ENCODE measurements at places on chromosomes 1 and 21.

- DNase-seq: no peak
Measured at GRCh38 chr1:209791920-209792319, 7.6 kb upstream of the C1orf74 start.

DNA sequence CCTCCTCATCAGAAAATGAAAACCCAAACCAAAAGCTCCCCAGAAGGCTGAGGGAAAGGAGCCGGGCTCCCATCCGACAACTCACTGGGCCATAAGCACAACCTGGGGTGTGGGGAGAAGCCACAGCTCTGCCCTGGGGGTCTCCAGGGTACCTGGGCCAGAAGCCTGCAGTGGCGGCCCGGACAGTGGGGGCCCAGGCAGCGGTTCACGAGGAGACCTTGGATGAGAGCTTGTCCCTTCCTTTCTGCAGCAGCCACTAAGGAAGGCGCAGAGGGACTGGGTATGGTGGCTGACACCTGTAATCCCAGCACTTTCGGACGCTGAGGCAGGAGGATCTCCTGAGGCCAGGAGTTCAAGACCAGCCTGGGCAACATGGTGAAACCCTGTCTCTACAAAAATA, 17.5 kb upstream of the TRAPPC10 start:
- DNase-seq: no peak

- DNase-seq: no peak
Measured at GRCh38 chr21:44449473-44450363, 5.6 kb upstream of the LRRC3 start.

GRCh38 chr1:111909030-111909429, 80.4 kb downstream of the KCND3 start:
- no peak for DNase-seq

- no peak for DNase-seq
Measured at GRCh38 chr1:185156288-185156853, 382 bp downstream of the TRMT1L start.

- DNase-seq: no peak
Measured at GRCh38 chr1:228104526-228105269, 1.6 kb upstream of the C1orf35 start.

- no peak for DNase-seq
Measured at GRCh38 chr1:169309178-169310166, 58.1 kb downstream of the NME7 start.

GRCh38 chr1:47554901-47555300, 117.1 kb downstream of the FOXD2 start:
- DNase-seq: no peak

DNA sequence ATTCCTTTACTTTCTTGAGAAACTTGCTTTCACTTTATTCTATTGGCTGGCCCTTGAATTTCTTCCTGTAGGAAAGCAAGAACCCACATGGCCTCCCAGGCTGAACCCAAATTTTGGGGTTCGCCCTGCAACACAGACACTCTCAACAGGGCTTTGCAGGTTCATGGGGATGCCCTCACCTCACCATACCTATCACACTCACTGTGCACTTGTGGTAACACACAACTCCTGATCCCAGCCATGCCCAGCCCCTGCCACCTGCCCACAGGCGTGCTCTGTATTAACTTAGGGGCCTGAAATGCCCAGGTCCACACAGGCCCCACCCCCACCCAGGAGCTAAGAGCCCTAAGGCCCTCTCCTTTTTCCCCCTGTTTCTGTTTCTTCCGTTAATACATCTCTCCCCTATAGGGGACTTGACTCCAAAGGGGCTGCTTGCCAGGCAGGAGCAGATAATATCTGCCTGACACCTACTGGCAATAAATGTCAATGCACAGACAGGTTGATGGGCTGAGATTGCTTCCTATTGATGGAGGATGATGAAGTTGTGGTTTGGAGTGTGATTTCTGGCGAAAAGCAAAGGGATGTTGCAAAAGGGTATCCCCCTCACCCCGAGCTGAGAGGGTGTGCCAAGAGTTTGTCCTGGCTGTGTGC, 171.5 kb downstream of the AJAP1 start:
- DNase-seq: no peak

DNA sequence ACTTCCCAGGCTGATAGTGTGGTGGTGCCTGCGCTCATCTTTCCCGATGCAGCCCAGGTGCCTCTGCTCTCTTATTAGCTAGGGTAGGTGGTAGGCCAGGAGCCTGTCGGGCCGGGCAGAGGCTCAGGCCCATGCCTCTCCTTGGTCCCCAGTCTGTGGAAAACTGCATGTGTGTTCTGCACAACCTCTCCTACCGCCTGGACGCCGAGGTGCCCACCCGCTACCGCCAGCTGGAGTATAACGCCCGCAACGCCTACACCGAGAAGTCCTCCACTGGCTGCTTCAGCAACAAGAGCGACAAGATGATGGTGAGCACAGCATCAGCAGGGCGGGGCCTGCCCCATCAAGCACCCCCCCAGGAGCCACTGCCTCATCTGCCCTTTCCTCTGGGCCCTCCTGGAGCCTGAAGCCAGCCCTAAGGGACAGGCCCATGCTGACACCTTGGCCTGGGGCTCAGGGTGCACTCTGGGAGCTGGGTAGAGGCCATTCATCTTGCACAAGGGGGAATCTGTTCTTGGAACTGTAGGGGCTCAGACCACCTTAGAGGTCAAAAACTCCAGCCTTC, 38.6 kb downstream of the PKP1 start:
- no peak for DNase-seq

DNA sequence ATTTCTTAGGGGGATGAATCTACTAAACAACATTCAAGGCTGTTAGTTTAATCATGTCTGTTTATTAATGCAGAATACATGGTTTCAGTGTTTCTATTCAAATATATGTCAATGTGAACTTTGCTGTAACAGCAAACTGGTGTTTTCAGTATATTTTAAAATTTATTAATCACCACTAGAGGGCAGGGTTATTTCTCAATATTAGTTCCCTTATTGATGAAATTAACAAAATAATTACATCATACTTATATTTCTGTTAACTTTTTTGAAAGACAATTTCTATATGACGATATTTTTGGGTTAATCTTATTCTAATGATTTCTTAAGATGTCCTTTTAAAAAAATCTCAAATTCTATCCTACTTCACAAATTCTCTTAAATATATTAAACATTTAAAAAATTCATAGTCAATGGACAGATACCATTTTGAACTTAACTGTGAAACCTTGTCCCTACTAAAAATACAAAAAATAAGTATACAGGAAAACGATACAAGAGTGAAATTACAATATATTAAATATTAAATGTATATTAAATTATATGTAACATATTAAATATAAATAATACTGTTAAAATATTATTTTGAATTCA, 1034.1 kb upstream of the PRMT6 start:
- no peak for DNase-seq

GRCh38 chr1:205668951-205669340, 11.4 kb downstream of the SLC45A3 start:
- no peak for DNase-seq

DNA sequence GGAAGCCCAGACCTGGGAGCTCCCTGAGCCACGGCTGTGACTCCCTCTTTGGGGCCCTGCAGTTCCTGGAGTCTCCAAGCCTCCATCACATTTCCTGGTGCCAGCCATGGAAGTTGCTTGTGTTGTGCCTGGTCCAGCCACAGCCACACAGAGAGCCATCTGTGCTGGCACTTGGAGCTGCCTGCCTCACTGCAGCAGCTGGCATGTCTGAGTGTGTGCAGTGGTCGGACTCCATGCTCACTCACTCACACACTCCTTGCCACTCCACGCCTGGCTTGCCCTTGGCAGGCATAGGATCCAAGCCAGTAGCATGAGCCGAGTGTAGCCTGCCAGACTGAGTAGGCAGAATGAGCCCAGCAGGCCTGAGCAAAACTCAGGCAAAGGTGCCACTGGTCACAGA, 516.3 kb upstream of the BEND5 start:
- no peak for DNase-seq
